ENCODE measurements at places on chromosomes 5 and 9.

DNA sequence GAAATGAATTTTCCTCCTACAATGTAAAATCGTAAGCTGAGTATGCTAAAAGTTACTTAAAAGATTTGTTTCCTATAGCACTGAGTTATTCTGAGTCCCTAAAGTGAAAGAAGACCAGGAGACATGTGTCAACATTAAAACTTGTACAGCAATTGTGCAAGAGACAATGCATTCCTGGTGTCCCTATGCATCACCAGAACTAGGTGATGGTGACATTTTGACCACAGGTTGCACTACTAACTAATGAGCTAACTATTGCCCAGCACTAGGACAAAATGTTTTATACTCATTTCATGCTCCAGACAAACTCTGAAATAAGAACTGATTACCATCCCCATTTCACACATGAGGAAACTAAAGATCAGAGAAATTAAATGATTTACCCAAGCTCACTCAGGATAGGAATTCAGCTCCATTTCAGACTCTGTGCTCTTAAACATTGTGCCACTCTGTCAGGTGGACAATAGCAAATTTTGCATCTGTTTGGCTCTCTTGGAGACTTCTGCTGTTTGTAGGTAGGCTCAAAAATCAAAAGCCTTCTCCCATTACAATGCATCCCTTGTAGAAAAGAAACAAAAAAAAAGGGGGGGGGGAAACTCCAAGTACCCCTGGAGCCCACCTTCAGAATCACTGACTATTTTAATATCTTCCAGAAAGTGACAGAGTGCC lies 269.2 kb downstream of the ACTL7B start:
- no peak for DNase-seq

- DNase-seq = no peak
Observed at GRCh38 chr5:150575745-150576448, 64.6 kb upstream of the SYNPO start.

DNA sequence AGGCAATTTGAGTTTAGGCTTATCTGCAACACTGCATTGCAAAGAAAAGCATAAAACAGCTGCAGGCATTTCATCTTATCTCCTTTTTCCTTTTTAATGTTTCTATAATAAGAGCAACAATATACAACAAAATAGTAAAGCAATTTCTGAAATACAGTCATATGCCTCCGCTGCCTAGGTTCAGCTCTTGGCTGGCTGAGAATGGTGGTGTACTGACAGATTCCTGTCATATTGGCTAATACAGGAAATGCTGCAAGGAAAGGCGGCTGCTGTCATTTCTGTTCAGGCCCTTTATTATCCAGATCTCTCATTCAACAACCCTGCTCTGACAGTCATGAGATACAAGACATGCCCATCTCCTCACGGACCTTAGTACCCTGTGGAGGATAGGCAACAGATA lies 677.0 kb downstream of the TAF11L14 start:
- DNase-seq = no peak

DNA sequence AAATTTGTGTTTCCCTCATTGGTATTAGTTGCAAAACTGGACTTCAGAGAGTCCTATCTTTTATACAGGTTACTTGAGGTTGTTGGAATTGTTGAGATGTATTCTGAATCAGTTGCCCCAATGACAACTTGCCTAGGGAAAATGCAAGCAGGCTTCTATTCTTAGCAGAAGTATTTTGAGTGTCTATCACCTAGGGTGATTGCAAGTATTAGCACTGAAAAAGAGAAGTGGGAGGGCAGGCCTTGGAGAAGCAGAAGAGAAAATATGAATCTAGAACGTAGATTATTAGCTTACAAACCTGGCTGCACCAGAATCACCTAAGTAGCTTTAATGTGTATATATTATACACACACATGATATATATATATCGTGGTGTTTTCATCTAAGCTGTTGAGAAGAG lies 43.2 kb downstream of the ADAMTS12 start:
- no peak for DNase-seq

DNA sequence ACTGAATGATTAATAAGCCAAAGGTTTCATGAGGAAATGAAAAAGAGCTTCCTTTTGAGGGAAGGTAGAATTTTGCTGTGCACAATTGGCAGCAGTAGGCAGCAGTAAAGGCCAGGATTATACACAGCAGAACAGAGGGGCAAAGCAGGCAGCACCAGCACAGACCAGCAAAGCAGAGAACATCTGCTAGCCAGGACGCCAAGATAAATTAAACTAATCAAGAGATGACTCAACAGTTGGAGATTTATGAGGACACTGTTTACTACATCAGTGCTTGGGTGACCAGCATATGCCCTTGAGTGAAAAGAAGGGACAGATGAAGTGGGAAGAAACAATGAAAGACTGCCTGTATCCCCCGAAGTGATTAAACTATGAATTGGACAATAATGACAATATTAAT lies 871.4 kb upstream of the CDH10 start:
- no peak for DNase-seq

DNA sequence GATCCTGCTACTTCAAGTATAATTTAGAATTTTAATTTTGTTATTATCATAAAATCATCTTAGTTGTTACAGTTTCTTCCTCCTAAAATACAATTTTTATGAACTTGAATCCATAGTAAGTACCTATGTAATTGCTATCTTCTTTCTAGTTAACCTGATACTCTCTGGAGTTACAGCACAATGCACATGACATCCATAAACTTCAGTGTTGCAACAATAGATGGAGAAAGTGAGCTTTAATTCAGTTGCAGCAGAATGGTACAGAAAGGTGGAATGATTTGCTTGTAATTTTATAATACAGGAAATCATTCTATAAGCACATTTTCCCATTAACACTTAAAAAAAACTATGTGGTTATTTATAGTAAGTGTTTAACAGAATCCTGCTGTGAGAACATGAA lies 372.0 kb downstream of the CDH9 start:
- no peak for DNase-seq

GRCh38 chr9:136437430-136437829 lies 2.2 kb downstream of the INPP5E start:
- no peak for DNase-seq

DNA sequence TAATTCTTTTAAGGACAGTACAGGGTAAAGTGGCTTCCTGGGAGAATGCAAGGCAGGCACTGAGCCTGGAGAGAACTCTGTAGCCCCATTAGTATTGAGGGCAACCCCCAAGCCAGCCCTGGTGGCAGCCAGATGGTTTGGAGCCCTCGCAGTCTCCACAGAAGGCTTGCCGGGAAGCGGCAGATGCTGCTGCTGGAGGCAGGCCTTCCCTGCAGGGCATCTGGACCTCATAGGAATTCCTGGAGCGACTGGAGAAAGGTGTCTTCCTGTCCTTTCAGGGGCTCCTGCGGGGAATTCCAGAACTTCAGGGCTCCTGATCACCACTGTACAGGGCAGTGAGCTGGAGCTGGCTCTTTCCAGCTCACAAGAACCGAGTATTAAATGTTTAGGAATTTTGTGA lies 167.5 kb downstream of the INSYN2B start:
- DNase-seq = no peak

DNA sequence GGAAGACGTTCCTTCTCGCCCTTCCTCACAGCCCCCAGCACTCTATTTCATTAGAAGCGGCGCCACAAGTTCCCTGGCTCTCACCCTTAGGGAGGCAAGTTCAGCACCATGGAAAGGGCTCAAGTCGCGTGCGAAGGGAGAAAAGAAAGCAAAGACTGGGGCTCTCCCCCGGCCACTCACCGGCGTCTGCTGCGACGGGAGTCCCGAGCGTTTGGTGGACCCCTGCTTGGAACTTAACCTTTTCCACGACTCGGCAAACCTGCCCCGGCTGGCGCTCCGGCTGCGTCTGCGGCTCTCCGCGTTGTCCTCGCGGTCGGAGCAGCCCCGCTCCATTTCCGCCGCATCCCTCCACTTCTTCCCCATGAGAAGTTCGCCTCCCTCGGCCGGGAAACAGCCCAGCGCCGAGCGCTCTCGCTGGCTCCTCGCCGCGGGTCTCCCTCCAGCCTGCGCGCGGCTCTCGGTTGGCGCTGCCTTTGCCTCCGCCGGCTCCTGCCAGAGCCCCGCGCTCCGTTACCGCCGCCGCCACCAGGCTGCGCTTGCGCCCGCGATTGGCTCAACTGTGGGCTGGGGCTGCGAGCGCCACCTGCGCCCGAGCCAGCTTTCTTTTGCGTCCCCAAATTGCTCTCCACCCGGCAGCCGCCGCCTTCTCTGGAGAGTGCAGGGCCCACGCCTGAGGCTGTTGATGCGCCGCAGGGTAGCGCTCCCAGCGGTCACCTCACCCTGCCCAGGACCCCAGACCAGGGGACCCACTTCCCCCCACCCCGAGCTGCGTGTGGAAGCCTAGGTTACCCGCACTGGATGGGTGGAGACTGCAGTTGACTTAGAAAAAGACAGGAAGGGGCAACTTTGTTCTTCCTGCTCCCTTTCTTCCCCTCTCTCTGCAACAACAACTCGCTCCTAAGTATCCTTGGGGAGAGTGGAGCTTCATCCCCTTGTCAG lies 321.6 kb downstream of the CEMIP2 start:
- DNase-seq = peak; percentile 60

- DNase-seq = no peak
Observed at GRCh38 chr5:1835431-1835830, 34.2 kb downstream of the NDUFS6 start.

DNA sequence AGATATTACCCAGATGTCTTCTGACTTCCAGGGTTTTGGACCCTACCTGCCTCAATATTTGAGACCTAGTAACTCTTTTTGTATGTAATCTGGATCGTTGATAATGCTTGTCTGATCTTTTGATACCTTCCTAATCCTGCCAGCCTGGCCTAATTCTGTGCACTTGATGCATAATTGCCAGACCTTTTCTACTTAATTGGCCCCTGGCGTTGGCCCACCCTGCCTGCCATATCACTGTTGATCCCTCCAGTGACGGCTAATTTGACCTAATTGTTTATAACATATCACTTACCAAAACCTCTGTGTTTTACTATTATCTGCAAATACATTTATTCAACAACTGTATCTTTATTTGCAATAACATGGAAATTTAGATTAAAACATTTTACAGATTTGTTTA lies 49.0 kb downstream of the SLC44A1 start:
- DNase-seq = no peak

DNA sequence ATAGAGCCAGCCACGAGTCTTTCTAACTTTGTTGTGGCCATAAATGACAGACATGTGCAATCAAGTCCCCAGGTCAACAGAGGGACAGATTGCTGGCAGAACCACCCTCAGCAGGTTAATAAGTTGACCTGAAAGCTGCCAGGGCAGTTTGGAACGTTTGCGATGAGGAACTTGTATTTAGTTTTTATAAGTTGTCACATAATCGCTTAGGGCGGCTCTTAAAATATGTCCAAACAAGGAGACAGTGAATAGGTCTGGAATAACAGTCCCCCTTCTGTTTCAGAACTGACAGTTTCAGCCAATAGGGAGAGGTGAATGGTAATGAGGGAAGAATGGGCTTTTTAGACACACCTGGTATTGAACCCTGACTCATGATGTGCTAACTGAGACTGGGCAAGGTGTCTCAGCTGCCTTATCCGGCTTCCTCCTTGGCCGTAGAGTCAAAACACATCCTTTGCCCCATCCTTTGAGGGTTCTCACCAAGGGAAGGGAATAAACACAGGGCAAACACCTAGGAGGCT lies 33.6 kb upstream of the GABRP start:
- DNase-seq = no peak

Measured in activated T-cell treated with anti-CD3 and anti-CD28 coated beads, Interleukin-2, amount 50 U/mL, for 48 hours (primary cell).